ENCODE measurements at places on chromosomes 16 and 17.

- DNase-seq: no peak
These were observed 2.4 kb downstream of the CRLF3 start for GRCh38 chr17:30821871-30822723.

- DNase-seq: peak; percentile 41
These were observed at the start of gene RUNDC3A for GRCh38 chr17:44308320-44308818. TSS of gene RUNDC3A (plus strand) at chr17:44308601. CDS start at chr17:44308833, 232 bp downstream.

DNA sequence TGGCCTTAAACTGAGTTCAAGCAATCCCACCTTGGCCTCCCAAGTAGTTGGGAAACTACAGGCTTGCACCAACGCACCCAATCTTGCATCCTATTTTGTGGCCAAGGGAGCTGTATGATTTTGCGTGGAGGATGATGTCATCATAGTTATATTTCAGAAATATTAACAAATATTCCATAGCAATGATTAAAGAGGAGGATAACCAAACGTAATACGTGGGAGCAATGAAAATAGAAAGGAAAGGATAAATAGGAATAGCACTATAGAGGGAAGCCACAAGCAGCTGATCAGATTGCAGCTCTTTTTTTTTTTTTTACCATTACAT, 2.2 kb upstream of the YWHAE start:
- DNase-seq: no peak

DNA sequence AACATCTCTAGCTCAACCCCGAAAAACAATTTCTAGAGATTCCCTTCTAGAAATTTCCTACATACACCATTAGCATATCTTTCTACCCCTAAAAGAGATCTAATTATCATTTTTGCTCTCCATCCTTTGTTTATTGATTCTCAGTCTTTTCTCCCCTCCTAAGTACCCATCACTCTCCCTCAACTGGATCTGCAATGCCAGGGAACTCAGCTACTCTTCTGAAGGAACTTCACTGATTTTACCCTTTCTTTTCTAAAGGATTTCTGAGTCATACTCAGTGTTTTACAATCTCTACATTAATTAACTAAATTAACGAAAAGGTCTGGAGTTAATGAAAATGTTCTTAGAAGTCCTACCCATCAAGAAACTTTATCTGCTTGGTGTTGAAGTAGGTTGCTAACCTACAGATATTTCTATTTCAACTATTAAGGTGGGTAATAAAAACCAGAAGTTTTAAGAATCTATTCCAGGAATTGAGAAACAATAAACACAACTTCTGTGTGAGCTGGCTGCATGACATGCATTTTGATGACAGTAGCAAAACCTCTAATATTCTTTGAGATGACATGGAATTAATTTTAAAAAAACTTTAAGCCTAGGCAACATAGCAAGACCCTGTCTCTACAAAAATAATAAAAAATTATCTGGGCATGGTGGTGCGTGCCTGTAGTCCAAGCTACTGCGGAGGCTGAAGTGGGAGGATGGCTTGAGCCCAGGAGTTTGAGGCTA, 13.6 kb downstream of the CREBBP start:
- no peak for DNase-seq

DNA sequence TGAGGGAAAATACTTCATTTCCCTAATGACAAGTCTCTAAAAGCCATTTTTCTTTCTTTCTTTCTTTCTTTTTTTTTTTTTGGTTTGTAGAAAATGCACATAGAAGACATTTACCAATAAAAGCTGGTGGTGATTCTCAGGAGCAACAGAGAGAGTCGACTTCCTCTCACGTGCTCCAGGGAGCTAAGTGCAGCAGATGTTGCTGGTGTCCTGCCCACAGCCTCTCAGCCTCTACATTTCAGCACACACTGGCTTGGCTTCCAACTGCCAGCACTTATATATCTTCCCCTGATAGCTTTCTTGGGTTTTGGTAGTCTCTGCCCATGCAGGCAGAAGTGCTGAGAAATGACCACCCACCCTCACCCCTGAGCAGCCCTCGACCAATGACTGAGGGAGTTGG, 58.4 kb upstream of the MARCHF10 start:
- no peak for DNase-seq

GRCh38 chr16:22232277-22233036, 26.4 kb downstream of the EEF2K start:
- DNase-seq: peak; percentile 66

DNA sequence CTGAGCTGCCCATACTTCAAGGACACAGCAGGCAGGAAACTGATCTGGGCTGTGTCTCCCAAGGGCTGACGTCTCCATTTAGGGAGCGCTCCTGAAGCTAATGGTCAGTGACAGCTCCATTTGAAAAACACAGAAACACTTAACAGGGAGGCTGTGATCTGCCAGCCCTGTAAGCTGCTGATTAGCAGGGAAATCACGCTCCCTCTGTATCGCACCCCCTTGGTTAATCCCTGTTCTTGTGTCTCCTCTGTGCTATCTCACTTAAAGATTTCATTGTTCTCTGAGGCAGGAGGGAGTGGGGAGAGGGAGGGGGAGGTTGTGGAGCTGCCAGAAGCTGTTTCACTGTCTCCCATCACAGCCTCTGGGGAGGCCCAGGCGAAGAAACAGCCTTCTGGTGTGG, 47.4 kb upstream of the CACNG3 start:
- no peak for DNase-seq

- no peak for DNase-seq
These were observed 15.3 kb downstream of the CREBBP start for GRCh38 chr16:3865241-3865640.

DNA sequence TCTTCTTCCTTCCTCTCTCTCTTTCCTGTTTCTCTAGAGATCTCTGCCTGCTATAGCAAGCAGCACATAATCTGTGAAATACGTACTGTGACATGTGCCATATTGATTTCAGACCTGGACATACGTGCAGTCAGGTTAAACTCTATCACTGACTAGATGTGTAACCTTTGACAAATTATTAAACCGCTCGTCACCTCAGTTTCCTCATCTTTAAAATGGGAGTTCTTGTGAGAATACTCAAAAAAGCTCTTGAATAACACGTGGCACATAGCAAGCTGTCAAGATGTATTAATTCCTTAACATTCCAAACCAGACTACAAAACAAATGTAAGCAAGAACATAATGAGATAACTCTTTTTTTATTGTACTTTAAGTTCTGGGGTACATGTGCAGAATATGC, 170.0 kb downstream of the PHKB start:
- no peak for DNase-seq

GRCh38 chr17:27860971-27861664, 32.0 kb downstream of the LYRM9 start:
- no peak for DNase-seq

DNA sequence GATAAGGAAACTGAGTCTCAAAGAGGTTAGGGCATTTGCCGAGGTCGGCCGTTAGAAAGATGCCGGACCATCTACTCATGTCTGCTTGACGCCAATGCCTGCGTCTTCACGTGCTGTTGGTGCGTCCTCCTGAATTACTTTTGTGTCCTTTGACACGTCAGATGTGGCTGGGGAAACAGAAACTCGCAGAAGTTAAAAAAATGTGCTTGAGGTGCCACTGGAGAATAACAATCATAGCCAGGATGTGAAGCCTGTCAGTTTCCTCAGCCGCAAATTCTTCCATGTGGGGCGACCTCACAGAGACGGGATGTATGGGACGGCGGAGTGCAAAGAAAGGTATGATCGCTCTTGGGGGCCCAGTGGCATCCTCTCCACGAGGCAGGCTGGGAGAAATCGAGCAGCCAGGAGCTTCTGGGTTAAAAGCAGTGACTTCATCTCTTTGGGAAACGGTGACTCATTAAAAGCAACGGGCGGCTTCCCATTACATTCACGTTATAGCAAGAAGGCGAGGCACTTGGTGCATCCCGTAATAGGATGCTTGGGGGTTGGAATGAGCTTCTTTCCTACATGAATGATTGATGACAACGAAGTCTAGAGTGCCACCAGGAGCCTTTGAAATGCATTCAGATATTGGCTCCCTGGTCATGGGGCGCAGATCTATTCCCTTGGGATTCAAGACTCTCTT, 67.8 kb downstream of the BMERB1 start:
- DNase-seq: peak; percentile 96

- DNase-seq: no peak
These were observed 193.9 kb downstream of the ZNF18 start for GRCh38 chr17:11803231-11803969.

DNA sequence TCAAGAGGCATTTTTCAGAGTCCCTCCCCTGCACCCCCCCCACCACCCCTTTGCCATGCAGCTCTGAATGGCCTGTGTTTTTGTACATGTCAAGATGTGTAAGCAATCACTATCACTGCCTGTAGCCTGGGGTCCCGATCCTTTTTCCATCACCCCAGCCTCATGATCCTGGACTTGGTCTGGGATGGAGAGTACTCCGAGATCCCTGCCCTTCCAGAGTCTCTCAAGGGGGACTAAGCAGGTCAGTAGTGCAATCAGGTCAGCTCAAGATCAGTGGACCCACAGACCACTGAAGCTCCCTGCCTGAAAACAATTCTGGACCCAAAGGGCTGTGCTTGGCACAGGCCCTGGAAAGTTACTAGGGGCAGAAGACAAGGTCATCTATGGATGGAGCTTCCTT, 7.5 kb upstream of the GJD3 start:
- no peak for DNase-seq

DNA sequence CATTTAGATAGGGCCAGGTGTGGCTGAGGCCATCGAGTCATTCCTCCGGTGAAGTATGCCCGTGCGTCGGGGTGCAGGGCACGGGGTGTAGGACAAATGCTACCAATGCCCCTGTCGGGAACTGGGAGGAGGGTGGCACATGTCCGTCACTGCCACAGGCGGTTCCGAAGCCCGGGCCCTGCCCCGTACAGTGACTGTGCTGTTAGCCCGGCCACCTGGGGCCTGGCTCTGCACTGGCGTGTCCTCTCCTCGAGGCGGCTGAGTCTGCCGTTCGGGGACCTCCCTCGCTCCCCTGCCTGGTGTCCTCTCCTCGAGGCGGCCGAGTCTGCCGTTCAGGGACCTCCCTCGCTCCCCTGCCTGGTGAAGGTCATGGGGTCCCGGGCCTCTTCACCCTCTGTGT, 7.0 kb upstream of the ZFPM1 start:
- no peak for DNase-seq

DNA sequence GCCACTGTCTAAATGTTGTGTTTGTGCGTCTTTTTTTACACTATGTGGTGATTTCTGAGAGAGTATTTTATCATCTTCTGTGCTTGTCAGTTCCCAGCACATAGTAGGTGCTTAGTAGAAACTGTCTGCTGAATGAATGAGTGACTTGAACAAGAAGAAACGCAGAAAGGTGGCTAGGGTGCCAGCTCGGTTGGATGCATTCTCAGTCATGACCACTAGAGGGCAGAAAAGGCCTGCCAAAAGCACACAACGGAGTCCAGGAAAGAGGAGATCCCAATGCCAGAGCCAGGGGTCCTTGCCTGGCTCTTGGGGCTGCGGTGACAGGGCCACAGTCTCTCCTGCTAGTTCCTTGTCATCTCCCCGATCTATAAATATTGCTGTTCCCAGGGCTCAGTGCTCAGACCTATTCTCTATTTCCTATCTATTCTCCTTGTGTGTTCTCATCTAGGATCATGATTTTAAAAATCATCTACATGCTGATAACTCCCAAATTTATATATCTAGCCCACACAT, 57.3 kb upstream of the CCL1 start:
- peak; percentile 19 for DNase-seq

DNA sequence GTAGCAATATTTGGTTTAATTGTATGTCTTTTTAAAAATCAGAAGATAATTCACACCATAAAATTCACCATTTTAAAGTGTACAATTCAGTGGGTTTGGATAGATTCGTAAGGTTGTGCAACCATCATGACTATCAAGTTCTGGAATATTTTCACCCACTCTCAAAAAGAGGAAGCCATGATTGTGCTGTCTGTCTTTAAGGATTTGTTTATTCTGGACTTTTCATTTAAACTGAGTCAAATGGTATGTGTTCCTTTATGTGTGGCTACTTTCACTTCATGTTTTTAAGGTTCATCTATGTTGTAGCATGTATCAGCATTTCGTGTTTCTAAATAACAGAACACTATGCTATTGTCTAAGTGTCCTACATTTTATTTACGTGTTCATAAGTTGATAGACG, 68.1 kb upstream of the CPHXL start:
- DNase-seq: no peak

DNA sequence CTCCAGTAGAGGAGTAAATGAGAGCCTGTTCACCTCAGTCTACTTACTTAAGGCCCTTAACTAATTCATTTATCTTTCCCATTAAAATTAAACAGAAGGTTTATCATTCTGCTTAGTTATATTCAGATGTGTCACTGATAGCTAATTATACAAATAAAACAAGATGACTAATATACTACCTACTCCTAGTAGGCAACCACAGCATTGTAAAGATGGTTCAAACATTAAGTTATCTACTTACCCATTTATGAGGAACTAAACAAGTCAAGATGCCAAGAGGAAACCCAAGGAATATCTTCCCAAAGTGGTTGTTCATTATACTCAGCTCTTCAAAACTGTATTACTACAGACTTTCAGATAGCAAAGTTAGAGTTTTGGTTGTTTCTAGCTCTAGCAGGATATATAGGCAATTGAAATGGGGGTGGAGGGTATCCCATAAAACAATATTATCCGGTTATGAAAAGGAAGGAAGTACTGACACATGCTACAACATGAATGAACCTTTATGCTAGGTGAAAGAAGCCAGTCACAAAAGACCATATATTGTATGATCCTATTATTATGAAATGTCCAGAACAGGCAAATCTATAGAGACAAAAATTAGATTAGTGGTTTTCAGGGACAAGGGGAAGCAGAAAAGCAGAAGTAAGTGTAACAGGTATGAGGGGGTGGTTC, 56.5 kb downstream of the SPAG9 start:
- DNase-seq: peak; percentile 66

DNA sequence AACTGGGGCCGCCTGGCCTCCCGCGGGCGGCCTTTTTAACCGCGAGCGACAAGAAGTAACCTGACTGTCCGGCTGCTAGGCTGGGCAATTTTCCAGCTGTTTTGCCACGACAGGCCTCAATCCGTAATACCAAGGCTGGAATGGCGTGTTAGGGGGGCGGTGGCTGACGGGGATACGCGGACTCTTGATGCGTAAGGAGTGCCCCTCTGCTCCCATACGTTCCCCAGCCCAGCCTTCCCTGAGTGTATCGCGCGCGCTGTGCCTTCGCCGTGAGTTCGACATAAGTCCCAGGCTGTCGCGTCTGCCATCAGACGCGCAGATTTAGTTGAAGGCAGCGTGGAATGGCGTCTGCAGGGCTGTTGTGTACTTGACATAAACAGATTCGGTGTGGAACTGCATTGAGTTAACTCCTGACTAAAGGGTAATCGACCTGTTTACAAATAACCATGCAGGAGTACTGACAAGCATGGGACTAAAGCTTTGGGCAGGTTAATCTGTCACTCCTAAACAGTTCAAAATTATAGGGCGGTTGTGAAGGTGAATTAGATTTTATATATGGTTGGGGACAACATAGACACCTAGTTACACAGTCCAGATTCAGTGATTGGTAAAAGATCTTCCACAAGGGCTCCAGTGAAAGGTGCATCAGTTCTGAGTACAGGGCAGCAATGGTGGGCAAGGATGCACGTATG, 16.6 kb upstream of the ERN1 start:
- peak; percentile 60 for DNase-seq
